ENCODE measurements at places on chromosomes 2 and 18.

GRCh38 chr2:40103163-40103562 lies 324.1 kb upstream of the THUMPD2 start:
- no peak for DNase-seq

DNA sequence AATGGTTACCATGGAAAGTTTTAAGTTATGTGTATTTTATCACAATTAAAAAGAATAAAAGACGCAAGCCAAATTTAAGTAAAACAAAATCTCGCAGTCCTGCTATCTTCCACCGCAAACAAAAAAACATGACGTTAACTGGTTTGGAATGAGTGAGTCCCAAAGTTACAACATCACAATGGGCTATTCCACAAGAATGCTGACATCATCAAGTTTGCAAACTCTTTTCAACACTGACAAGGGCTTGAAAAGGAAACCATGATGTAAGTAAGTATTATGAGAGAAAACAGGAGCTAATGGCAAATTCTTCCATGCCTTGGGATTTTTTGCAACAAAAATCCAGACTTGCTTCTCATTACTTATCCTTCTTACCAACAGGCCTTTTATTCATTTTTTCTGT lies 31.1 kb downstream of the SIGLEC15 start:
- no peak for DNase-seq

GRCh38 chr2:36486521-36487044 lies 111.4 kb downstream of the FEZ2 start:
- no peak for DNase-seq

- DNase-seq = no peak
Measured at GRCh38 chr18:72543357-72544055, 636 bp downstream of the CBLN2 start.

DNA sequence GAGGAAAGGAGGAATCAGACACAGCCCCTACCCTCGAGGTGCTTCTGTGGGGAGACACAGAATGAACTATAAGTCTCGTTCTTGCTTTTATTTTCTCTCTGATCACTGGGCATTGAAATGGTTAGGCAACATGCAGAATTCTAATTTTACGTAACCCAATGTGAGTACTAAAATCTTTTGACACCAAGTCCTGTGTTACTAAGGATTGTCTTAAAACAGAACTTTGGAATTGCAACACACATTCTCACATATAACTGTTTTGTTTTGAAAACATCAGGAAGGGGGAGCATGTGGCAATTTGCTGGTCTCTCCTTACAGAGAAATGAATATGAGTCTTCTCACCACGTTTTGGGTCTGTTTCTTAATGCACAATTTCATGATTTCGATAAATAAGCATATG lies 23.6 kb upstream of the SULT1C4 start:
- no peak for DNase-seq

- peak; percentile 31 for DNase-seq
Measured at GRCh38 chr2:187684174-187684573, 129.9 kb upstream of the TFPI start.

DNA sequence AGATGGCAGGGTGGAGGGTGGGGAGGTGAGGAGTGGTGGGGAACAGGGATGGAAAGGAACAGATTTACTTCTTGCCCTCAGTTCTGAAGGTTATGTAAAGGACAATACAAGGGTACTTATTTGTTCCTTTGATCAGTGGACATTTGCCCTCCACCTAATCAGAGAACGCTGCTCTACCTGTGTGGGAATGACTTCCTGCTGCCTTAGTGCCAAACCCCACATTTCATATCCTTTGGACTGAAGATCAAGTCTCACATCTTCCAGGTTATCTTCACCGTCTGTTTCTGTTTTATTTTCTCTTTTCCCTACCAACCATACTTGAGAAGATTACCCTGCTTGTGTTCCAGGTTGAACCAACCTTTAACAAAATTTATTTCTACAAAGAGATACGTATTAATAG lies 8.7 kb upstream of the DPP4 start:
- DNase-seq = no peak

- no peak for DNase-seq
Measured at GRCh38 chr18:22047485-22047884, 121.9 kb upstream of the GATA6 start.

GRCh38 chr2:42834161-42834560 lies 41.8 kb upstream of the HAAO start:
- DNase-seq = no peak

DNA sequence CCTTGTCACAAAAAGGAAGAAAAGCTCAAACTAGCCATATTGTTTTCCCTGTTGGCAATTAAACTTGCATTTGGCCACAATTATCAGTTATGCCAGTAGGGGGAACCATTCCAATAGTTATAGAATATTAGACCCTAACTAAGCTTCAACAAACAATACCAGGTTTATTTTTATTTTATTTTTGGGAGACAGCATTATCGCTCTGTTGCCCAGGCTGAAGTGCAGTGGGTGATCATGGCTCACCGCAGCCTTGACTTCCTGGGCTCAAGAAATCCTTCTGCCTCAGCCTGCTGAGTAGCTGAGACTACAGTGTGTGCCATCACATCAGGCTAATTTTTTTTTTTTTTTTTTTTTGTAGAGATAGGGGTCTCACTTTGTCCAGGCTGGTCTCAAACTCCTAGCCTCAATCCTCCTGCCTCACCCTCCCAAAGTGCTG lies 102.1 kb downstream of the ATAD2B start:
- peak; percentile 16 for DNase-seq

DNA sequence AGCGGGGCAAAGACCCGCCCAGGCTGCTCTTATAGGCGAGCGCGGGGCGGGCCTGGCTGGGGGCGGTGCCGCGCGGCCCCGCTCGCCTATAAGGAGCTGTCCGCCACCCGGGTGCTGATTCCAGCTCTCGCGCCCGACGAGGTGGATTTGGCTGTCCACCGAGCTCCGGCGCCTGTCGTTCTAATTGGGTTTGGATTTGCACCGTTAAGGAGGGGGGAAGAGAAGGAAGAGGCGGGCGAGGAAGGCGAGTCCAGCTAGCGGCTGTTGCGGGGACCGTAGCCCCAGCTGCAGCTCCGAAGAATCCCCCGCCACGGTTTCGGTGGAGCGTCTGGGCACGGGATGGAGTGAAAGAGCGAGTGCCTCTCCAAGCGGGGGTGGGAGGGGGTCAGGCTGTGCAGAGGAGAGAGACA lies at the start of gene CNTNAP5:
Gene CNTNAP5, plus strand, starts transcription at position 117 of the 410 bp plus-strand sequence. CDS start 364 bp downstream, outside the sequence.
- no peak for DNase-seq

GRCh38 chr2:141630407-141630930 lies 500.3 kb downstream of the LRP1B start:
- no peak for DNase-seq

DNA sequence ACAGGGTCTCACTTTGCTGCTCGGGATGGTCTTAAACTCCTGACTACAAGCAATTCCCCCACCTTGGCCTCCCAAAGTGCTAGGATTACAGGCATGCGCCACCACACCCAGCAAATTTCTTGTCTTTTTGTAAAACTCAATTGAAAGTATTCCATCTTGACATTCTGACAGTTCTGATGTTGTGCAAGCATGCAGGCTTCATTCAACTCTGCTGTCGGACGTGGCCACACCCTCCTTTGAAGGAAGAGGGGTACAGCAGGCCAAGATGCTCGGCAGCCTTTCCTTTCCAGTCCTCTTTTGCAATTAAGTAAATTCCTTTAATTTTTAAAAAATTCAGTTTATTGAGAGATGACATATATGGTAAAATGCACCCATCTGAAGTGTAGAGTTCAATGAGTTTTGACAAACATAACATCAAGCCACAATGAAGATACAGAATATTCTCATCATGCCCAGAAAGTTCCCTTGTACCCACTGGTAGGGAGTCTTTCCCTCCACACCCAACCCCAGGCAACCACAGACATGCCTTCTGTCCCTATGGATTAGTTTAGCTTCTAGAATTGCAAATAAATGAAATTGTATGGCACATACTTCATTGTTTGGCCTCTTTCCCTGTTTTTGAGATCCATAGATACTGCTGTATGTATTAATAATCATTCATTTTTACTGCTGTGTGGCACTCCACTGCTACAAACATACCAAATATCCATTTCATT lies 33.1 kb downstream of the TUBB6 start:
- DNase-seq = no peak

DNA sequence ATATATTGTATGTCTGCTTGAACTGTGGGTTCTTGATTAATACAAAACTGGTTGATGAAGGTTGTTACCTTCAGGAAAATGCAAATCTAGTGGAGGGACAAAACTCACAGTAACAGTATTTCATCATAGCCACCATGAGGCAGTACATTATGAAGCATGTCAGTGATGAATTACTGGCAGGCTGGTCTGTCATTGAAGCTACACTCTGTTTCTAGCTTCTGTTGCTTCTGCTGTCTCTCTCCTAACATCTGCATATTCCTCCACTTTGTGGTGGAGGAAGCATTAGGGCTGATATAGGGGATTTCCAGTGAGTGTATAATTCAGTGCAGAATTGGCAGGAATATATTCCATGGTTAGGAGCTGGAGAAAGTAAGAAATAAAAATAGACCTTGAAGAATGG lies 44.2 kb upstream of the RAB6D start:
- no peak for DNase-seq

- no peak for DNase-seq
Measured at GRCh38 chr2:96447726-96448125, 57.4 kb downstream of the NEURL3 start.

GRCh38 chr18:35489913-35490490 lies 7.8 kb downstream of the INO80C start:
- DNase-seq = no peak

DNA sequence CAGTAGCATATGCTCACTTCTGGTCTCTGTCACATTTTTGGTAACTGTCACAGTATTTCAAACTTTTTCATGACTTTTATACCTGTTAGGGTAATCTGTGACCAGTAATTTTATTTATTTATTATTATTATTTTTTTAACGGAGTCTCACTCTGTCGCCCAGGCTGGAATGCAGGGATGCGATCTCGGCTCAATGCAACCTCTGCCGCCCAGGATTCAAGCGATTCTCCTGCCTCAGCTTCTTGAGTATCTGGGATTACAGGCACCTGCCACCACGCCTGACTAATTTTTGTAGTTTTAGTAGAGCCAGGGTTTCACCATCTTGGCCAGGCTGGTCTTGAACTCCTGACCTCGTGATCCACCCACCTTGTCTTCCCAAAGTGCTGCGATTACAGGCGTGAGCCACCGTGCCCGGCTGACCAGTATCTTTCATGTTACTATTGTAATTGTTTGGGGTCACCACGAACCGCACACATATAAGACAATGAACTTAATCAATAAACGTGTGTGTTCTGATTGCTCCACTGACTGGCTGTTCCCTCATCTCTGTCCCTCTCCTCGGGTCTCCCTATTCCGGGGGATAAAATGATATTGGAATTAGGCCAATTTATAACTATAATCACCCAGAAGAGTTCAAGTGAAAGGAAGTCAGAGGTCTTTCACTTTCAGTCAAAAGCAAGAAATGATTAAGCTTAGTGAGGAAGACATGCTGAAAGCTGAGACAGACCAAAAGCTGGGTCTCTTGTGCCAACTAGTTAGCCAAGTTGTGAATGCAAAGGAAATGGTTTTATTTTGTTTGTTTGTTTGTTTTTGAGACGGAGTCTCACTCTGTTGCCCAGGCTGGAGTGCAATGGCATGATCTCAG lies 22.9 kb downstream of the TGIF1 start:
- no peak for DNase-seq

DNA sequence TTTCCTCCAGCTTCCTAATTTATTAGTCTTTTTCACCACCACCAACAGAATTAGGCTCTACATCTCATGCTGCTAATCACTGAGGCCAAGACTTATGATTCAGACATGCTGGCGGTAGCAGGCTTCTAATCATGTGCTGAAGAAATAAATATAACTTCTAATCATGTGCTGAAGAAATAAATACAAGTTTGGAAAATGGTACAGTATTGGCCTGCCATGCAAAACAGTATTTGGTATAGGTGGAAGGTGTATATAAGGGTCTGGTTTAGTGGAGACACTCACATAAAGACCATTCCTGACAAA lies 240.7 kb downstream of the TGIF1 start:
- no peak for DNase-seq

DNA sequence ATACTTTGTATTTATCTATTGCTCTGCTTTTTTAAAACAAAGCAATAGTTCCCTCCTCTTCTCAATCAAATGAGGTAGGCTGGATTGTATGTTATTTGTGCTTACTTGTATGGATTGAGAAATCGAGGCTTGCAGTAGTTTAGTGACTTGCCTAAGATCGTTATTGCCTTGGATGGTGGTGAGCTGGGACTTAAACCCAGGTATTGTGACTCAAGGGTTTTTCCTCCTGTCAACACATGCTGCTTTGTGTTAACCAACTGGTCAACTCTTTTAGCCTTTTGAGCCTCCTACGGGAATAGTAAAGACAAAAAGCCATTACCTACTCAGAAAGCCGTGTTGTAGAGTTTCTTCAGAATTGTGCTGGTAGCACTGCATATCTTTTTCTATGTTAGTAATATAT lies 95.2 kb upstream of the THUMPD2 start:
- DNase-seq = no peak

DNA sequence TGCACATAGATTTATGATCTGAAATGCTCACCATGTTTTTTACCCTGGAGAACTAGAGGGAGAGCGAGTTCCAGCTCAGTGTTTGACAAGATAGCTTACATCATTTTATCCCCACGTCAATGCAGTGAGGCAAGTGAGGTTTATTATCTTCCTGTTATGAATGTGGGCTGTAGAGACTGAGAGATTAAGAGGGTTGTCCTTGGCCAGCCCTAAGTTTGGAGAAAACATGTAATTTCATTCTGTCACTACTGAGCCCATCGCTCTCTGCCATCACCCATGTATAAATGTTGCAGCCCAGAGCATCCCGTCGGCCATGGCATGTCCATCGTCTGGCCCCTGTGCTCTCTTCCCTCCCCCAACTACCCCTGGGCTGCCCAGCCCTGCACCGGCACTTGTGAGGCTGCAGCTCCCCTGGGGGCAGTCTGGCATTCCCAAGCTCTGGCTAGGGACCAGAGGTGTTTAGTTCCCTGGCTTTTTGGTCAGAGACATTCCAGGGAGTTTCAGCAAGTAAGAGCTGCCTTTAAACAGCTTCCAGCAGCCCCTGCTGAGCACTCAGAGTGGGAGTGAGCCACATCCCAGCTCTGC lies 136.7 kb downstream of the ANTXR1 start:
- peak; percentile 65 for DNase-seq

GRCh38 chr2:170264865-170265264 lies 86.9 kb downstream of the MYO3B start:
- DNase-seq = no peak

- no peak for DNase-seq
Measured at GRCh38 chr2:15448250-15448839, 112.8 kb downstream of the NBAS start.

GRCh38 chr2:40311026-40311425 lies 140.9 kb downstream of the SLC8A1 start:
- no peak for DNase-seq
